Placental pericyte (primary cell): ENCODE measurements at places on chromosomes 1 and 21. TPM values are rescaled to one million over a fixed set of nuclear protein-coding genes. Genes with fewer than 3 reads are reported as not detected.

FNDC5 gene
- total RNA-seq: 0.22 and 0.29 TPM in 2 replicates

NCF2 gene
- 0.14 TPM in 1 of 2 replicates, not detected in the other for total RNA-seq

DMBX1 gene
- not detected in 2 replicates for total RNA-seq

HSPB7 gene
- 3.7 and 17.7 TPM in 2 replicates for total RNA-seq

DCDC2B gene
- not detected in 2 replicates for total RNA-seq

PTPRC gene
- 0.29 TPM in 1 of 2 replicates, not detected in the other for total RNA-seq

TSSK3 gene
- total RNA-seq: 0.57 and 1.3 TPM in 2 replicates

CHIA gene
- not detected in 2 replicates for total RNA-seq

SNRPE gene
- 30.1 and 48.6 TPM in 2 replicates for total RNA-seq

IGSF3 gene
- total RNA-seq: under 0.01 and 1.1 TPM in 2 replicates

PCSK9 gene
- total RNA-seq: 0.14 and 3.1 TPM in 2 replicates

GBP5 gene
- total RNA-seq: under 0.01 TPM in 1 of 2 replicates, not detected in the other

PLPPR5 gene
- total RNA-seq: under 0.01 TPM in 1 of 2 replicates, not detected in the other

F3 gene
- total RNA-seq: 338 and 346 TPM in 2 replicates

MTFR1L gene
- total RNA-seq: 49.9 and 50.1 TPM in 2 replicates

CACNA1S gene
- total RNA-seq: not detected in 2 replicates

OR2AK2 gene
- not detected in 2 replicates for total RNA-seq

CGN gene
- total RNA-seq: 0.72 TPM in 1 of 2 replicates, not detected in the other

ETV3L gene
- total RNA-seq: not detected in 2 replicates

CRYBG2 gene
- under 0.01 TPM in 1 of 2 replicates, not detected in the other for total RNA-seq

PALMD gene
- 1.4 TPM in 1 of 2 replicates, not detected in the other for total RNA-seq

POLR3GL gene
- 11.0 and 14.4 TPM in 2 replicates for total RNA-seq

OR10Z1 gene
- not detected in 2 replicates for total RNA-seq

CDC42 gene
- total RNA-seq: 353 and 656 TPM in 2 replicates

UTS2 gene
- total RNA-seq: 0.14 TPM in 1 of 2 replicates, not detected in the other

VCAM1 gene
- 33.8 and 113 TPM in 2 replicates for total RNA-seq

IGSF9 gene
- total RNA-seq: not detected in 2 replicates

RAB3B gene
- 8.3 and 85.0 TPM in 2 replicates for total RNA-seq

CYP4A22 gene
- total RNA-seq: not detected in 2 replicates

GAS5 gene
- total RNA-seq: 261 and 433 TPM in 2 replicates
